Astrocyte of the cerebellum (primary cell): ENCODE measurements at places on chromosomes 7 and 10.

GRCh38 chr10:19200211-19200610 is 151.6 kb downstream of the MALRD1 start:
- no peak for DNase-seq

GRCh38 chr7:92466682-92467081 is 11.1 kb downstream of the ERVW-1 start:
- DNase-seq, result no peak

GRCh38 chr7:149010451-149010850 is 17.9 kb downstream of the PDIA4 start:
- DNase-seq, result no peak

- no peak for DNase-seq
Observed at GRCh38 chr10:79472951-79473350, 27.5 kb upstream of the ZCCHC24 start.

- DNase-seq, result peak; percentile 42
Observed at GRCh38 chr10:69800109-69800508, 1.6 kb upstream of the COL13A1 start.

- no peak for DNase-seq
Observed at GRCh38 chr10:50470345-50470744, 153.4 kb downstream of the SGMS1 start.

GRCh38 chr10:68088740-68089139 is 13.7 kb upstream of the HERC4 start:
- no peak for DNase-seq

- DNase-seq, result no peak
Observed at GRCh38 chr7:57404343-57404966, 45.5 kb upstream of the ZNF716 start.

- DNase-seq, result no peak
Observed at GRCh38 chr7:155466814-155467733, 9.1 kb downstream of the EN2 start.

DNA sequence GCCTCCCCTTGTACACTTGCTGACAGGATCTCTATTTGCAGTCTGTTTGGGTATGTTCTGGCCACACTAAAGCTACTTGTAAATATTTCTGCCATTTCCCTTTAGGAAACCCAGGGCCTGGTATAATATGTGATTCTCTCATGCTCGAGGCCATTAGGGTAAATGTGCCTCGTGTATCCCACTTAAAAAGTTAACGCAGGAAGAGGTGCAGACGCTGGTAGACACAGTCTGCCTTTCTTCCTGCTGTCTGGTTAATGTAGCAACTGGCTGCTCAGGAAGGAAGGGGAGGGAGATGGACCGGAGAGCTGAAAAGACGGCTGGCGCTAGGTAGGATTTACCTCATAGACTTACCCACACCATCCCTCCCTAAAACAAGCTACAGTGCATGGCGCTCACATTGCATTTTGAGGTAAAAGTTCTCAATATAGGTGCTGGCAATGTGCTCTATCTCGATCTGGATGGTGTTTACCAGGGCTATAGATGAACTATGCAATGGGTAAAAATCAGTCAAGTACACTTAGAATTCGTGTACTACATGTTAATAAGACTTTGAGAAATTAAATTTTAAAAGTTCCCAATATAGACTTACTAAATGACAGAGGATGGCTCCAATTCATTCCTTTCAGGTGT is 125.9 kb downstream of the JAZF1 start:
- no peak for DNase-seq
